ENCODE measurements at places on chromosomes 6 and 20.
A peak's percentile ranks its signal among the peaks of the same experiment; 100 is the strongest.

DNA sequence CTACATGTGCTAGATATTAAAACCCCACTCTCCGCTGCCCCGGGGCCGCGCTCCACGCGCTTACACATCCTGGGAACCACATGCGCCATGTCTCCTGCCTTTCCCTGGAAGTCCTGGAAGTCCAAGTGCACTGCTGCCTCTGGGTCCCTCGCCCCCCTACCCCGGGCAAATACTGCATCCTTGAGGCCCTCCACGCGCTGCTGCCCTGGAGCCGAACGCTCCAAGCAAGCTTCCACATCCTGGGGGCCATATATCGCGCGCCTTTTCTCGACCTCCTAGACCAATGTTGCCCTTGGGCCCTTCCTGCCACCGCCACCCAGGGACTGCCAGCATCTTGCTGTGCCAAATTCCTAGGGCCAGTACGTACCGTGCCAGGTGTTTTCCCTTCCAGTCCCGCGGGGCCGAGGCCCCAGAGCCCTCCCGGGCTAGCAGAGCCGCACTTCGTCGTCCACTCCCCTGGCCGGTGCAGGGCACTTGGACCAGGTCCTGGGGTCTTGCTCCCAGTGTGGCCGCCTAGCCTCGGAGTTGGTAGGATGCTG, 779 bp upstream of the KCNG1 start:
- no peak for DNase-seq

GRCh38 chr6:132257561-132257960, 143.7 kb downstream of the MOXD1 start:
- DNase-seq, result no peak

DNA sequence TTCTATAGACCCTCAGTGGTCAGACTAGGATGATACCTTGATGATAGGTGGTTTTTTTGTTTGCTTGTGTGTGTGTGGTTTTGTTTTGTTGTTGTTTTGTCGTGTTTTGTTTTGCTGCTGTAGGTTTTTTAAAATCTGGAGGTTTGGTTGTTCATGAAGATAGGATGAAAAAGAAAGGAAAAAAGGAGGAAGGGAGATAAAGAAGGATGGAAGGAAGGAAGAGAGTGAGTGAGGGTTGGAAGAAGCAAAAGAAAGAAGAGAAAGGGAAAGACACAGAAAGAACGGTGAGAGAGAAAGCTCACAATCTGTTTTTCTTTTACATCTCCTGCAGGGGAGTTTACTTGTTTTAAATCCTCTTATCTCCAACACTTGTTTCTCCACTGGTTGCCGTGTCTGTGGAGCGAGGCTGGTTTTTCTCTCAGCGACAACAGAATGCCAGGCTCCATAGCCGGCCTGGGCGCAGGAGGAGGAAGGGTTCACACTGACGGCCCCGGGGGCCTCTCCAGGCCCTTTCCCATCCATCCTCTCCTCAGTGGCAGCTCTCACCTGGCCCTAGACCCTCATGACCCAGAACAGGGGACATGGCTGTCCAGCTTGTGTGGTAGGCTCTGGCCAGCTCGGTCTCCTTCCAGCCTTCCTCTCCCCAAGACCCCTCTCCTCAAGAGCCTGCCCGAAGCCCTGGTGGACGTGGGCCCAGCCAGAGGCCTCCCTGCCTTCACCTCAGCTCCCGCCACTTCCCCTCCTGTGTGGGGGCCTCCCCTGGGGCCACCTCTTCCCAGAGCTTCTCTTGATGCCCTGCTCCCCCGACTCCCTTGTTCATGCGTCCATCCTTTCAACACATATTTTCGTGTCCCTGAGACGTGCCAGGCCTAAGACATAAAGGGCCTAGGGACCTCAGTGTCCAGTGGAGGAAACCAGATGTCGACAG, 168.4 kb downstream of the VEGFA start:
- DNase-seq, result no peak

DNA sequence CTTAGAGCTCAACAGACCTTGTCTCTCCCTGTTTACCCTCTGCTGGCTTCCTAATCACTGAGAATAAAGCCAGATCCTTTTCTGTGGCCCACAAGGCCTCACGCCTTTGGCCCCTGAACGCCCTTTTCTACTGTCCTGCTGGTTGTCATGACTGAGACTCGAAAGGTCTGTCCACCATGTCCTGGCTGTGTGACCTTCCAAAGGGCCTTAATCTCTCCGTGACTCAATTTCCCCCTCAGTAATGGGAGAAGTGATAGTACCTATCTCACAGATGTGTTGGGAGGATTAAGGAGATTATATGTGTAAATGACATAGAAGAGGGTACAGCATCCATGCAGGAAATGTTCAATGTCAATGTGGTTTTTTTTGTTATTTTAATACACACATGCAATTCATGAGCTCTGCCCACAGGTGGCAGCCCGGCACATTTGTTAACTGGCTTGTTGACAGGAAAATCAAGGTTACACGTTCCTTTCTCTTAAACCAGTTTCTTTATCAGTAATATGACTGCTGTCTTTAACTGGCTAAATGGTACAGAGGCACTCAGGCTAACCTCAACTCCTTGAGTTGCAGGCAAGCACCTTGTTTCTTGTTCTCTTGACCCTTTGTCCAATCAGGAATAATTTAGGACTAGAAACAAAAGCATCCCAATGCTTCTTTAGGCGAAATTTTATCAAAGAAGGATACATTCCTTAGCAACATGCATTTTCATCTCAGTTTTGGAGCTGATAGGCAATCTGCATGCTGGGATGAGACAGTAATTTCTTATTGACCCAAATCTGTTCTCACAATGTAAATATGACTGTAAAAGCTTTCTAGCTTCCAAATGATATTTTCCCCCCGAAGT, 16.6 kb downstream of the SLC22A1 start:
- peak; percentile 51 for DNase-seq

DNA sequence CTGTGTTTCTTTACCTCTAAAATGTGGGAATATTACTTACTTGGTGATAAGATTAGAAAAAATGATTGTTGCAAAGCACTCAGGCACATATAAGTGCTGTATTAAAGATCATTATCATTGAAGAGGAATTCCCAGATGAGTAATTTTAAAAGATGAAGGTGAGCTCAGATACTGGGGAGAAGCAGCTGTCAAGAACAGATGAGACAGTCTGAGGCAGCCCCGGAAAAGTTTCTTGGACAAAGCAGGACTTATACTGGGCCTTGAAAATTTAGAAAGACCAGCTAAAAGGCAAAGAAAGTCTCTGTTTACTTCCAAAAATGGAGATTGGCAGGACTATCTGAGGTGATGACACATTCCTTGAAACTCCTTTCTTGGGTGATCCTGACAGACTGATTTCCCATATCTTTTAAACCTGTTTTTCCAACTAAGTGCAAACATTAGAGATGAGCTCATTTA, 93.8 kb upstream of the MARCKS start:
- no peak for DNase-seq

DNA sequence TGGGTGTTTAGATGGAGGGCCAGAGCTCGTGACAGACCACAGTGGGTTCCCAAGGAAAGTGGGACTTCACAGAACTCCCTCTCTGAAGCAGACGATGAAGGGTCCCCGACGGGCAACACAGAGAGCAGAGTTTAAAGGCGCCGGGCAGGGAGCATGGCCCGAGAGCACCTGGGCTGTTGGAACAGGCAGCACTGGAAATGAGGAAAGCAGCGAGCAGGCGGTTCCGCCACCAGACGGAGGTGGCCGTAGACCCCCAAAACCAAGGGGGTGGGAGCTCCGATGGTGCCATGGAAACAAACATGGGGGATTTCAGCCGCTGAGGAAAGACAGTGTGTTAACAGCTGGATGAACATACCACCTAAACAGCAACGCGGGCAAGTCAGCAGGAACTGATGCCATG, 27.5 kb upstream of the INSM1 start:
- no peak for DNase-seq

GRCh38 chr20:9609887-9610502, 95.6 kb downstream of the LAMP5 start:
- DNase-seq, result peak; percentile 82

Measured in suppressor macrophage (primary cell).